Activated naive CD8-positive, alpha-beta T cell treated with anti-CD3 and anti-CD28 coated beads for 36 hours (primary cell): ENCODE measurements at places on chromosomes 1 and 21.

DNA sequence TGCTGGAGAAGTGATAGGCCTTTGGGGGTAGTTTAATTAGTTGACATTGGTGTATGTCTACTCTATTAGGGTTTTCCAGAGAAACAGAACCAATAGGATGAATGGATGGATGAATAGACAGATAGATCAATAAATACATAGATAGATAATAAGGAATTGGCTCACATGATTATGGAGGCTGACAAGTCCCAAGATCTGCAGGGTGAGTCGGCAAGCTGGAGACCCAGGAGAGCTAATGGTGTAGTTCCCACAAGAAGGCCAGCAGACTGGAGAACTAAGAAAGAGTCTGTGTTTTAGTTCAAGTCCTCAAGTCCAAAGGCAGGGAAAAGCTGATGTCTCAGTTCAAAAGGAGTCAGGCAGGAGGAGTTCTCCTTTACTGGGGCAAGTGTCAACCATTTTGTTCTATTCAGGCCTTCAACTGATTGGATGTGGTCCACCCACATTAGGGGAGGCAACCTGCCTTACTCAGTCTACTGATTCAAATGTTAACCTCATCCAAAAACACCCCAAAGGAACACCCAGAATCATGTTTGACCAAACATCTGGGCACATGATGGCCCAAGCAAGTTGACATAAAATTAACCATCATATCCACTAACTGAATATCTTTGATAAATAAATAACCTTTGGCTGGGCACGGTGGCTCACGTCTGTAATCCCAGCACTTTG, 4.5 kb upstream of the SDE2 start:
- no peak for DNase-seq

DNA sequence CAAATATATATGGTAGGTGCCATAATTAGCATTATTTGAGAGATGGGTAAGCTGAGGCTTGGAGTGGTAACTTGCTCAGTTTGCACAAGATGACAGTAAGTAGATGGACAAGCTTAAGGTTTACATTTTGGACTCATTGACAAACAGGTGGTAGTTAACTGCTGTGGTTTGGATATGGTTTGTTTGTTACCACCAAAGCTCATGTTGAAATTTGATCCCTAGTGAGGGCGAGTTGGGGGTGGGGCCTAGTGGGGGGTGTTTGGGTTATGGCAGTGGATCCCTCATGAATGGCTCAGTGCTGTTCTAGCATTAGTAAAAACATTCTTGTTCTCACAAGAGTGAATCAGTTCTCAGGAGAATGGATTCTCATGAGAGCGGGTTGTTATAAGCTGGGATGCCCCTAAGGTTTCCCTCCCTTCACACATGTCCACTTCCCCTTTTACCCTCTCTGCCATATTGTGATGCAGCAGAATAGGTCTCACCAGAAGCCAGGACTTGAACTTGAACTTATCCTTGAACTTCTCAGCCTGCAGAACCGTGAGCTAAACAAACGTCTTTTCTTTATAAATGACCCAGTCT, 6.6 kb upstream of the PRRX1 start:
- DNase-seq, result no peak

DNA sequence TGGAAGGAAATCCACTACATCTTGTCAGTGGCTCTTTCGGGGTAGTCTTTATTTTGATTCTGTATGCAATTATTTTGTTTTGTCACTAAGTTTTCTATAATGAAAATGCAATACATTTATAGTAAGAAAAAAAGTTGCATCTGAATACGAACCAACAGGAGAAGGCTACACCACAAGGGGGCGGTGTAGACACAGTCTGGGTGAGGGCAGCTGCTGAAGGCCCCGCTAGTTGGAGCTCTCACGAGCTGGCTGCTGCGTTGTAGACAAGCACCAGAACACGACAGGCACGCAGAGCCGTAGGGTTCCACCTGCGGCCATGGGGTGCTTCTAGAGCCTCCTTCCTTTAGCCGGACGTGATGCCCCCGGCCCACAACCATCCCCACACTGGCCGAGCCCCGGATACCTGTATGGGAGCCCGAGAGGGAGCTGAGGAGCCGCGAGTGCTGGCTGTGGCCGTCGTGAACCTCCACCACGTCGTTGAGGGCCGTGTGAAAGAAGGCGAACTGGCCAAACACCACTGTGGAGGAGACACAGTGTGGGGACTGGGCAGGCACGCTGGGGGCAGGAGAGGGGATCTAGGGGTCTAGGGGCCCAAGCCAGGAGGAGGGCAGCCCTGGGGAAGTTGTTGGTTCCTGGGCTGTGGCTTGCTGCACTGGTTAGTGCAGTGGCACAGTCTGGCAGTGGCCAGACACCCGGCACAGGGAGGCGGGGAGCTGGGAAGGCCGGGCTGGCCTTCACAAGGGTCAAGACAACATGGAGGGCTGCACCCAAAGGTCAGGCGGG, 160.8 kb downstream of the ZSCAN20 start:
- DNase-seq, result peak; percentile 81

GRCh38 chr1:44044071-44044801, 13.0 kb upstream of the SLC6A9 start:
- DNase-seq, result no peak

DNA sequence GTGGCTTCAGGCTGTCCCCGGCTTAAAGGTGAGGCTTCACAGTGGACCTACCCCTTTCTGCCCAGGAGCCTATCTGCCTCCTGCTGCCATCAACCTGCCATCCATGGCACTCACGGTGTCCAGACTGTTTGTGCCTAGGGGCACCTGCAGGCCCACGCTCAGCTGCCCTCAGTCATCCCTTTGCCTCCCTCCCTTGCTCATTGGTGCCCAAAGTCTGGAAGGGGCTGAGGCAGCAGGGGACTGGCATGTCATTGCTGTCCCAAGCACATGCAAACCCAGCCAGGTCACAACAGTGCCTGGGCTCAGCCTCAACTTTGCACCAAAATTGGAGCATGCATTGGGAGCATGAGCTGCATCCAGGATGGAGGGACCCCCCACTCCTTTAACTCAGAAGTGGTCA, 1142.7 kb upstream of the NCAM2 start:
- no peak for DNase-seq
